ENCODE measurements at places on chromosomes 4 and X. TPM values are rescaled to one million over a fixed set of nuclear protein-coding genes. Genes with fewer than 3 reads are reported as not detected.

GRCh38 chr4:177128306-177128705 is 181.4 kb upstream of the NEIL3 start:
- DNase-seq = no peak

DNA sequence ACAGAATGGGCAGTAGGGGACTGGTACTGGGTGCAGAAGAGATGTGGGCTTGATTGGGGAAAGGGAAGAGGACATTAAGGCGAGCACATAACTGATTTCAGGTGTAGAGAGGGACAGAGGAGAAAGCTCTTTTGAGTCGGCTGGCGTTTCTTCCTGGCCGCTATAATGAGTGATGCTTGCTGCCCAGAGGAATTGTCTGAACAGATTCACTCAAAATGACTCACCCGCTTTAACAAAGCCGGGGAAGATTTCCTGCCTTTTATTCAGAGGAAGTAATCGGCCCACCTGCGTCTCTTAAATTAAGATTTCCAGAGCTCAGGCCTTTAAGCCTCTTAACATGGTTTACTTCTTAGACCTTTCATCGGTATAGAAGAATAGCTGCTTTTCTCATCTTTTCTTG is 102.1 kb upstream of the AP1S2 start:
- no peak for DNase-seq

- no peak for DNase-seq
These were observed 790.9 kb downstream of the PDHA2 start for GRCh38 chr4:96630839-96631238.

DNA sequence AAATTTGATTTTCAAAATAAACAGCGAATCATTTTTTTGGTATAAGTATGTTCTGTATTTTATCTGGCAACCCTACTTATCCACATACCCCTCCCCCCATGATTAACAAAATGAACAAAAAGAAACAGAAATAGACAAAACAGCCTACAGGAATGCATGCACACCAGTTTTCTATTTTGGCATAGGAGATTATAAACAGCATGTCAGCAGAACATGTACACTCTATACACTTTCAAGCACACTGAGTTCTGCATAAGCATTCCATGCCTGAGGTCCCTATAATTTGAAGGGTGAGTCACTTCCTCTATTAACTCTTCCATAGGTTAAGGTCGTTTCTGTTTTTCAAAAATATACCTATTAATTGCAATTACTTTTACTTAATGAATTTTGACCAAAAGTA is 28.0 kb upstream of the ZNF280C start:
- no peak for DNase-seq

- no peak for DNase-seq
These were observed 12.8 kb upstream of the GUCY1B1 start for GRCh38 chr4:155745984-155746383.

TSPAN7 gene
- total RNA-seq = 156 TPM

ADAMTS3 gene
- total RNA-seq = 0.14 TPM

Measured in transverse colon (tissue), 4 donors.